ENCODE measurements at places on chromosomes 12 and 14.
A peak's percentile ranks its signal among the peaks of the same experiment; 100 is the strongest.

DNA sequence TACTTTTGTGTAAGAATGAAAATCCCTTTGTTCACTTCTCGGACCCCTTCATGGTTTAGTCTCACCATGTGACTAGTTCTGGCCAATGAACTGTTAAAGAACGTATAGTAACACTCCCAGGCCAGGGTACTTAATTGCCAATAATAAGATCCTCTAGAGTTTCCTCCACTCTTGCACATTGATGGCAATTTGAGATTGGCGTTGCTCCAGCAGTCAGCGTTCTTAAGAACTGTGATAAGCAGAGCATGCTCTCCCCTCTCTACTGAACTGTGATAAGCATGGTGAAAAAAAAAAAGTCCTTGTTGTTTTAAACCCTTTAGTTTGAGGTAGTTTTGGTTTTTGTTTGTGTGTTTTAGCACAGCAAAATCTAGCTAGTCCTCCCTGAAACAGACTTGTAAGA is 854.5 kb downstream of the SLC6A15 start:
- no peak for DNase-seq

GRCh38 chr12:55572168-55572567 is at the start of gene OR2AP1:
Gene OR2AP1 (plus strand): TSS chr12:55572468. CDS start chr12:55574415, 1,947 bp downstream.
- no peak for DNase-seq

DNA sequence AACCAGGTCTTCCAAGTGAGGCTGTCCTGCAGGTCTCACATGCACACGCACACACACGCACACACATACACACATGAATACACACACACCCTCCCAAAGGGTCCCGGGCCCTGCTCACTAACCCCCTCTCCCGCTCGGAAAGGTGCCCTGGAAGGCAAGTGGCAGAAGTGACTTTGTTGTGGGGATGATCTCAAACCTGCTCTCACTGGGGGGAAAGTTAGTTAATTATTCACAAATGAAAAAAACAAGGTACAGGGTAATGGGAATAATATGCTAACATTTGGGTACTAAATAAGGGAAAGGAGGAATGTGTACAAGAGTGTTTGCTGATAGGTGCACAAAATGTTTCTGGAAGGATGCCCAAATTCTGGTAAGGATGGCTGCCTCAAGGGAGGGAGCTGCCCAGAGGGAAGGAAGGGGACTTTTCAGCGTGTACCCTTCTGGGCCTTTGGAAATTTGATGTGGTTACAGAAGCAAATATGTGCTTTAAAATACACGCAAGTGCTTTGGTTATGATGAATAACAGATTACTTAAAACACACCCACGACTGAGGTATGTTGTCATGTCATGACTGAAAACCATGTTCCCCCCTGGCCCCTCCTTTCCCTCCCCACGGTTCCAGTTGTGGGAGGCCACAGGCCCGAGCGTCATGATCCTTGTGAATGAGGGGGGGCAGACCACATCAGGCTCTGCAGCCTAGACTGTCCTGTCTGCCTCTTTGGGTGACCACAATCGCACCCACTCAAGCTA is 43.3 kb upstream of the PLEKHG6 start:
- no peak for DNase-seq

DNA sequence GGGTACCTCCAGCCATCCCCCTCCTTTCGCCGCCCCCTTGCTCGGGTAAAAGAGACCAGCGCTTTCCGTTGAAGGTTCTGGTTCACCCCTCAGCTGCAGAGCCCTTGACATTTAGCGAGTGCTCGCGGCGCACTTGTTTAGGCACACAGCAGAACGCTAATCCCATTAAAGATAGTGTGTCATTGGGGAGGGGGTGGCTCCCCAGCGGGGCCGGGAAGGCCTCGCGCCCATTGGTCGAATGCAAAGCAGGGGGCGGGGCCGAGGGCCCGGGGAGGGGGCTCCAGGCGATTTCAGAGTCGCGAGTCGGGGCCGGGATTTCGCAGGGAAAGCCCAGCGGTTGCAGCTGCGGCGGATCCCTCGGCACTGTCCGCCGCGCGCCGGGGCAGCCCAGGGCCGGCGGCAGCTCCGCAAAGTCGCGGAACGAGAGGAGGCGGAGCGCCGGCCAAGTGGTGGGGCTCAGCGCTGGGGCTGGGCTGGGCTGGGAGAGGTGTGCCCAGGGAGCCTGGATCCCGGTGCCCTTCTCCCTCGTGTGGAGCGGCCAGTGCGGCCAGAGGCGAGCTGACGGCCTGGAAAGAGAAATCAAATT is 122.9 kb downstream of the TSPAN9 start:
- DNase-seq: no peak

DNA sequence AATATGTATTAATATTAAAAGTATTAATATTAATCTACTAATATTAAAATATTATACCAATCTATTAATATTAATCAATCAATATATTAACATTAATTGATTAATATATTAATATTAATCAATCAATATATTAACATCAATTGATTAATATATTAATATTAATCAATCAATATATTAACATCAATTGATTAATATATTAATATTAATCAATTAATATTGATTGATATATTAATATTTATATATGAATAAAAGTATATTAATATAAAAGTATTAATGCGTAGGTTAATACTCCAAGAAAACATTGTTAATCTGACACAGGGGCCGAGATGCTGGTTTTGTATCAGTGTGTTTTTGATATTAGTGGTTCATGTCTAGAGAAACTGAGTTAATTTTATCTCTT is 1430.1 kb upstream of the SEL1L start:
- DNase-seq: no peak

- DNase-seq: no peak
These were observed 1.3 kb upstream of the AEBP2 start for GRCh38 chr12:19437996-19438395.

GRCh38 chr12:160858-161257 is 53.1 kb downstream of the SLC6A12 start:
- no peak for DNase-seq

DNA sequence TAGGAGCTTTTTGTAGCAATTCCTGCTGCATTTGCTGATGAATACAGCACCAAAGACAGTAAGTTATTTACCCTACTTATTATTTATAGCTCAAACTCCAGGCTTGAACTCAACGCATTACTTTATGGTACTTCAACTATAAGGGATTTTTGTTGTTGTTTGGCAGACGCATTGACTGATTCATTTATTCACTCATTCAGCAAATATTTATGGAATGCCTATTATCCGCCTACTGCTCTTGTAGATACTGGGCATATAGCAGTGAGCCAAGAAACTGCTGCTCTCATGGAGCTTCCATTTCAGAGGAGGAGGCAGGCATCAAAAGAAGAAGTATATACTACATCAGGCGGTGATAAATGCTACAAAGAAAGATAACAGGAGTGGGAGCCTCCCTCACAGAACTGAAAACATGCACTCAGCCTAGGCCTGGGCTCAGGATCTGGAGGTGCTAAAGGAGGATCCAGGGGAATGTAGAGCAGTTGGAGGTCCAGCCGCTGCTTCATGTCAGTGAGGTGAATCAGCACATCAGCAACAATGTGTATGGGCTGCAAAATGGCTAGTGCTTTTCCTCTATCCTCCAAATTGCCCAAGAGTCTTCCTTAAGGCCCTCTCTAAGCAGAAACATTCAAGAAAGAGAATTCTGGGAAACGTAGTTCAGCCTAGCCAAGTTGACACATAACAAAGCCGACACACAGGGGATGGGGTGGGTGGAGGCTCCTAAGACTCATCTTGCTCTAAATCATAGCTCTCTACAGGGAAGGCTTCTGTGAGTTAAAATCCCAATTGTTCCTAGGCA is 157.5 kb downstream of the NRXN3 start:
- no peak for DNase-seq

DNA sequence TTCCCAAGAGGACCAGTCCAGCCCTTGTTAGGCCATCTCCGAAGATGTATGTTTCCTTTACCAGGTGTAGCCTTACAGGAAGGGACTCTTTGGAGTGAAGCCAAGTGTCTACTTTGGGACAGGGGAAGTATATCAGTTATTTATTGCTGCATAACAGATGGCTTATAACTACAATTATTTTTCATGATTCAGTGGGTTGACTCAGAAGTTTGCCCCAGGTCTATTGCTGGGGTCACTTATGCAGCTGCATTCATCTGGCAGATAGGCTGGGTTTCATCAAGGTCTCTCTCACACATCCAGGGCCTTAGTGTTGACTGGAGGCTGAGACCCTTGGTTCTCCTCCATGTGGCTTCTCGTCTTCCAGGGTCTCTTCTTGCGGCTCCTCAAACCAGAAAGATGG is 170.1 kb downstream of the NRXN3 start:
- DNase-seq: no peak

DNA sequence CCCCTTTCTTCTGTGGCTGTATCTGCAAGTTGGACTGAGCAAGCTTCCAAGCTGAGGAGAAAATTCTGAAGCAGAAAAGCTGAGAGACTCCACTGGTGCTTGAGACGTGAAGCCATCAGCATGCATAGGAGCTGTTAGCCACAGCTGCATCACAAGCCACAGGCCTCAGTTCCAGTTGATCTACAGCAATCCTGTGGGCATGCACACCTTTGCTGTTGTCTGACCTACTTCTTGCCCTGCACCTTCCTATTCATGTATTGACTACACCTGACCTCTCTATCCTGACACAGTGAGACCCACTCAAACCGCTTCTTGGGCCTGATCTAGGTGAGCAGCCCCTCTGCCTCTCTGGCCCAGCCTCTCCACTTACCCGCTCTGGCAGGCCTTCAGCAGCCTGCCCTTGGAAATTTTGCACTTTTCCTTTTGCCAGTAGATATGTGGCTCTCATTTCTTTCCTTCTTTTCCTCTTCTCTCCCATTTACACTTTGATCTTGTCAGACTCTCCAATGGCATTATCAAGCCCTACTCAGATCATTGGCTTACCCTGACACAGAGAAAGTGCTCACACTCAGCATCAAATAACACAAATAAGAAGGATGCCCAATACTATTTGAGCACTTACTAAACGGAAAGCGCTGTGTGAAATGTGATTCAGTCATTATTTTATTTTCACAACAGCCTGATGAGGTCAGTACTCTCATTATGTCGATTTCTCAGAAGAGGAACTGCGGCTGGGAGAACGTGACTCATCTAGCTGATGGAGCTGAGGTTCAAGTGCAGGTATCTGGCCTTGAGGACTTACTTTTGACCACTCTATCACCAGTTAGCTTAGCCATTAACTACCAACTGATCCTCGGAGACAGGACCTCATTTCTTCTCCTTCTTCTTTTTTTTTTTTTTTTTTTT is 21.9 kb upstream of the PTGR2 start:
- DNase-seq: peak; percentile 62

DNA sequence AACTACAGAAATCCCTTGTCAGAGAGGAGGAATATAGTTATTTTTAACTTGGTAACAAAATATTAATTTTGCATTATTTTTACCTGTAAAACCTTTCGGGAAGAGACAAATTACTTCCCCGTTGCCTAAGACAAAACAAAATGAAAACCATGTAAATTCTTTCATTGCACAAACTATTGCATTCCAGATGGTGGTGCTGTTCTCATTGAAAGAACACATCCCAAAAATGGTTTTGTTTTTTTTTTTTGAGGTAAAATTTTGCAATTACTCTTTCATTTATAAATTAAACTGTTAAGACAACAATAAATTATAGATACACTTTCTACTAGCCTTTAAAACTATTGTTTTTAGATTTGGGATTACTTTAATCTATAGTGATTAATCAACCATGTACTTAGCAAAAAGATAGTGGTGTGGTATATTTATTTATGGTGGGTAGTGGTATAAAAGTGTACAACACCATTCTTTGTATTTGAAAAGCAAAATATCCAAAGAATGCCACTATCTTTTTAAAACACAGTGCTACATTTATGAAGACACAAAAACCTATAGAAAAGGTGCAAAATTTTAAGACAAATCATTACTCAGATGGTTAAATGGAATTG is 115.5 kb downstream of the SLC38A1 start:
- no peak for DNase-seq

DNA sequence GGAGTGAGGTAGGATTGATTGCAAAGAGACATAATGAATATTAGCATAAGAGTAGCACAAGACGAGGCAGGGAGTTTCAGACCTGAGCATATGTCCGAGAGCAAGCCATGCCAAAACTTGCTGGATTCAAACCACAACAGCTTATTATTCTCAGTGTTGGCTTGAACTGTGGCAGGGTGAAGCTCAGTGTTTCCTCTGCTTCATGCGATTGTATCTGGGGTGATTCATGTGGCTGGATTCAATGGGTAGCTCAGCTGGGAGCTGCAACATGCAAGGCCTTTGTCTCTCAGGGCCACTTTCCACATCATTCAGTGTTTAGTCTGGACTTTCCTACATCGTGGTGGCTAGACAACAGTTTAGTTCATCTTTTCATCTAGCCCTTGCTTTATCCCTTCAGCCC is 22.1 kb upstream of the E2F7 start:
- DNase-seq: no peak

DNA sequence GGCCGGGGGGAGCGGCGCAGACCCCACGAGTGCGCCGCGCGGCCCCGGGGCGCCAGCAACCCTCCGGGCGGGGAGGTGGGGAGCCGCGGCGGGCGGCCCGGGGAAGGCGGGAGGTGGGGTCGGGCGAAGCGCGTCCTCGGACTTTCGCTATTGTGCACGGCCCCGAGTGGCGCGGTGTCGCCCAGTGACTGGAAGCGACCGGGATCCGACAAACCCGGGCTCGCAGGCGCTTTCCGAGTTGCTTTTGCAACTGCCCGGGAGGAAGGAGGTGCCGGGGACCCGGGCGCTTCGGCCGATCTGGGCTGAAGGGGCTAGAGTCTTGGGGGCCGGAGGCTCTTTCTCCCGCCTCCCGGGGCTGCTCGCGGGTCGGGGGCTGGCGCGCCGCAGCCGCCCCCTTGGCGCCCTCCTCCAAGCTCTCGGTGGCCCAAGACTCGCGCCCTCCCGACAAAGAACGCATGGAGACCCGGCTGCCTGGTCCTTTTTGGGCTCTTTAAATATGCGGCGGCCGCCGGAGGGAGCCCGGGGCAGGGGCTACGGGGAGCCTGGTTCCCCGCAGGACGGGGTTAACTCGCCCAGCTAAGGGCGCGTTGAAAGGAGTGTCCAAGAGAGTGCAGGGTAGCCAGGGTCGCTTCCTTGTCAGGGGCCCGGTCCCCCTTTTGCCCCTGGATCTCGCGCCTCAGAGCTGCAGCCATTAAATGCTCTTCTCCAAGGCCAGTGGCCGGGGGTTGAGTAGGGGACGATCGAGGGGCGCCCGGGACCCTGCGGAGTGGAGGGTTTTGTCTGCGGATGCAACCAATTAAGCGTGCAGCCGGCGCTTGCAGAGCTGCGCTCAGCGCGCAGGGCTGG is 1.4 kb downstream of the HMGA2 start:
- no peak for DNase-seq

DNA sequence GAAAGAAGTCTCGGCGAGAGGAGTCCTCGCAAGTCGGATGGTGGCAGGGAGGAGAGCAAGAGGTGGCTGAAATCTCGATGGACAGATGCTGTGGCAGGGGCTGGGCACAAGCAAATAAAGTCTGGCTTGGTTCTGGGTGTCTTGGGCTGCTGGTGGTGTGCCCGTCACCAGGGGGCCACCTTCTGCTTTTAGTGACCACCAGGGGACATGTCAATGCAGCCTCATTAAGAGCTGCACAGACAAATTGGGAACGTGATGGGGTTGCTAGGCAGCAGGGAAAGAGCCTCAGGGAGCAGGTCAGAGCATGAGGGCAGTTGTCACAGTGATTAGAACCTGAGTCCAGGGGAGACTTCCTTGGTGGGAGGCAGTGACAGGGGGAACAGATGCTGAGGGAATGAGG is 44.0 kb downstream of the LRRC74A start:
- DNase-seq: no peak
